ENCODE measurements at places on chromosomes 6 and 20. TPM values are rescaled to one million over a fixed set of nuclear protein-coding genes. Genes with fewer than 3 reads are reported as not detected.

DNA sequence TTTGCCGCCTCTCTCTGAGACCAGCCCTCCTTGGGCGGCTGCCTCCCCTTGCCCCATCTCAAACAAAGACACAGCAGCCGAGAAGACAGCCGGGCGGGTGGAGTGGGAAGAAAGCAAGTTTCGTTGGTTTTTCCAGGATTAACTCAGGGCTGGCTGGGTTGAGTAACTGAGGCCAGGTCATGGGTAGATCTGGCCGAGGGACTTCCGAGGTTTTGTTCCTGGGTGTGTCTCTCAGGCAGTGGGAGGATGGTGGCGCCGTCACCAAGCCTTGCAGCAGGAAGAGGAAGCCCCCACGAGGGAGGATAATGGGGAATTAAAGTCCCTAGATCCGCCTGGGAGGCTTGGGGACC, 167.2 kb downstream of the TTLL2 start:
- no peak for DNase-seq

GRCh38 chr20:57265997-57266290, 497 bp downstream of the BMP7 start:
- DNase-seq: no peak

- DNase-seq: peak; percentile 10
Measured at GRCh38 chr6:137218473-137218916, 690 bp downstream of the IFNGR1 start.

The MOXD1 gene
- total RNA-seq: 11.1 TPM

DNA sequence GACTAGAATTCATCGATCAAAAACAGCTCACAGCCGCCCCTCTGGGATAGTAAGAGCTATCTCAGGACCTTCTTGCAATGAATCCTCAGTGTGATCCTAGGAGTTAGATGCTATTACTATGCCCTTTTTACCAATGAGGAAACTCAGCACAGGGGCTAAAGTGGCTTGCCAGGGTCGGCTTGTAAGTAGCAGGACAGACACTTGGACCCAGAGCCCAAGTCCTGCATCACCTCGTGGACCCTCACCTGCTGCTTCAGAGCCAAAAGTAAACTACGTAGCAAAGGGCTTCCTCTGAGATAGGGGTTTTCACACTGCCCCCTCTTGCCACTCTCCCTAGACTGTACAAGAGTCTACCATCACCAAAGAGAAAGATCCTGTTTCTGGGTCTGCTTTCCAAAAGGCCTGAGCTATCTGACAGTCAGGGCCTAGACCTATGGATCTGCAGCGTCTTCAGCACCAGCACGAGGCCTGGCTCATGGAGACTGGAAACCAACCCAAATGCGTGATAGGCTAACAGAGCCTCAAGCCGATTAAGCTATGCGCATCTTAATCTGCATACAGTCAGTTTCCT, 172.3 kb downstream of the ANKRD60 start:
- DNase-seq: no peak

DNA sequence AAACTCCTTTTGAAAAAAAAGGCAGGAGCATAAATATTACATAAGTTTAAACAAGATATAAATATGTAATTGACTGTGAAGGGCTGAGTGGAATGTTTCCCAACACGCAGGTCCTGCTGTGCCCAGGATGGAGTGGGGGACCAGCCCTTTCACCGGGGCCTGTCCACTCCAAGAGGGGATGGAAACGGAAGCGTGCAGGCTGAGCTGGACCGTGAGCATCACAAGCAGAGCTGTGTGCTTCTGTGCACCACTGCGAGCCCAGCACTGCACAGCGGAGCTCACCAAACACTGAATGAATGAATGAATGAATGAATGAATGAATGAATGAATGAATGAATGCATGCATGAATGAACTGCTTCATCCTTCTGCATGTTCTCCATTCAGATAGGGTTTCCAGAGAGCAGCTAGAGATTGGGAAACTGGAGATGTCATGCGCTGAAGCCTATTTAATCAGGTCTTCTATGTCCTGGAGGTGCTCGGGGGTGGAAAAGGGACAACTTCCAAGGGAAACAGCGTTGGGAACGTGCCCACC, 157.7 kb downstream of the ANKRD60 start:
- no peak for DNase-seq

DNA sequence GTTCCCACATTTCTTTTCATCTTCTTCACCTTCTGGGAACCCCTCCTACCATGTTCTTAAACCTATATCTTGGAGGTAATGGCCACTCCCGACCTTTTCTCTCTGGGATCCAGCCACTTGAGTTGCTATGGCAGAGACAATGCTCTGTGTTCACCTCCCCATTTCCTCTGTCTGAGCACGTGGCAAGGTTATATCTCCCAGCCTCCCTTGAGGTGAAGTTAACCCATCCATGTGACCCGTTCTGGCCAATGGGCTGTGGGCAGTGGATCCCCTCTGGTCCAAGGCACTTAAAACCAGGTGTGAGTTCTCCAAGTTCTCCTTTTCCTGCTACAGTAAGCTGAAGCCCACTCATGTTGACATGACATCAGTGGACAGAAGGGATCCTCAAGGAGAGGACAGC, 261.4 kb downstream of the LRFN2 start:
- DNase-seq: no peak

- DNase-seq: no peak
Measured at GRCh38 chr20:61677928-61678327, 387.8 kb downstream of the TAF4 start.

The PSORS1C1 gene
- 0.06 TPM for total RNA-seq

DNA sequence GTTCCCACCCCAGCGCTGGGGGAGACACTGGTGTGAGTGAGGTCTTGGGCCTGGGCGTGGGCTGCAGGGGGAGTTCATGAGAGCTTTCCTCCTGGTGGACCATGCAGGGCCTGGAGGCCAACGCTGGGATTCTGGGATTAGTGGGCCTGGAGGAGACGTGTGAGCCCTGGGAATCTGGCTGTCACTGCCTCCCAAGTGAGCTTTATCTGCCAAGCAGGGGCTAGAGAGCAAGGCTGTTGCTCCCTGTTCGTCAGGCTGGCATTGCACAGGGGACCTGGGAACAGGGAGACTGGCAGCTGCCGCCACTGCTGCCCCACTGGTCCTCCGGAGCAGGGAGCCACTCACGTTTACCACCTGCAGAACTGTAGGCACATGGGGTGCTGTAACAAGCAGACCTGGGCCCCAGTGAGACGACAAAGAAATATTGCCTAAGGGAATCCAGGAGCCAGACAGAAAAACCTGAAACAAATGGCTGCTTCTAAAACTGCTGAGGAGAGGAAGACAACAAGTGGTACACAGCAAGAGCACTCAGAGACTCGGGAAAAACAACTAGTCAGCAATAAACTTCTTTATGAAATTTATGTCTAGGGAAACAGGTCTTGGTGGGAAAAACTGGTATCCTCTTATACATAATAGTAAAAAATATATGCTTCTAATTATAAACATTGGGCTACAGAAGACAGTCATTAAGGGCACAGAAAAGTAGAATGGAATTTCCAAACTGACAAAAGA, 45.2 kb downstream of the PPP1R3G start:
- no peak for DNase-seq

DNA sequence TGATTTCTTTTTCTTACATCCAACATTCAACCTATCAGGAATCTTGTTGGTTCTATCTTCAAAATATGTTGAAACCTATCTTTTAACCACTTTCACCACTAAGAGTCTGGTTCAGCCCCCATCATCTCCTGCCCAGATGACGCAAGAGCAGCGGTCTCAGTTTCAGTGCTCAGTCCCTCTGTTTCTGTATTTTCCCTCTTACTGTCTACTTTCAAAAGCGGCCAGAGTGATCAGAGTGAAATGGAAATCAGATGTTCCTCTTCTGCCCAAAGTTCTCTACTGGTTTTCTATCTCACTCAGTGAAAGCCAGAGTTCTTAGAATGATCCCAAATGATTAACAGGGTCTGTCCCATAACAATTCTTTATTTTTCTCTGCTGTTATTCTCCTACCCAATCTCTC, 147.9 kb upstream of the PDE7B start:
- no peak for DNase-seq

GRCh38 chr6:89433252-89434149, 549 bp downstream of the ANKRD6 start:
- DNase-seq: no peak

- peak; percentile 62 for DNase-seq
Measured at GRCh38 chr20:7710440-7710839, 229.8 kb downstream of the HAO1 start.

The SAMD5 gene
- 2.1 TPM for total RNA-seq

The WFDC10B gene
- total RNA-seq: not detected

The PRSS16 gene
- 3.4 TPM for total RNA-seq

The FKBP1C gene
- 0.14 TPM for total RNA-seq

- DNase-seq: no peak
Measured at GRCh38 chr6:135568379-135568778, 70.8 kb upstream of the AHI1 start.

The ADGB gene
- total RNA-seq: not detected

DNA sequence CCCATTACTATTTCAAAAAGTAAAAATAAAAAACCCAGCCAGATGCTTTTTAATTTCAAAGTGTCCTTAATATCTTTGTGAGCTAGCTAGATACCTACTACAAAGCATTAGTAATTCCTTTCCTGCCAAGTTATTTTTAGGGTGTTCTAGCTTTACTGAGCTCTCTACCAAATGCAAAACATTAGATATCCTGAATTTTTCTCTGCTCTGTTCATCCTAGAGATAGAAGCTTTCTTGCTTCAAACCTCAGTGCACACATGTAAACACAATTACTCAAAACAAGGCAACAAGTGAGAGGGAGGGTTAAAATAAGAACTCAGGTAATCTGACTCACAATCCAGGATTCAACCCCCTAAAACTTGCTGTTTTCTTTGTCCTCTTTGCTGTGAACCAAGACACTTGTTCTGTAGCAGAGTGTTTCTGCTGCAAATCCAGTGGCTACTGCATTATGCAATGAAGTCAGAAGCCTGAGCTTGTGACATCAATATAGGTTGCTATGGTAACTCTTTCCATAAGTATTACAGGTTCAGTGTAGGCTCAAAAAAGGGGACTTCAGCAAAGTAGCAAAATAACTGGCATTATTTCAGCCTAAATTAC, 72.6 kb upstream of the STXBP5 start:
- no peak for DNase-seq

DNA sequence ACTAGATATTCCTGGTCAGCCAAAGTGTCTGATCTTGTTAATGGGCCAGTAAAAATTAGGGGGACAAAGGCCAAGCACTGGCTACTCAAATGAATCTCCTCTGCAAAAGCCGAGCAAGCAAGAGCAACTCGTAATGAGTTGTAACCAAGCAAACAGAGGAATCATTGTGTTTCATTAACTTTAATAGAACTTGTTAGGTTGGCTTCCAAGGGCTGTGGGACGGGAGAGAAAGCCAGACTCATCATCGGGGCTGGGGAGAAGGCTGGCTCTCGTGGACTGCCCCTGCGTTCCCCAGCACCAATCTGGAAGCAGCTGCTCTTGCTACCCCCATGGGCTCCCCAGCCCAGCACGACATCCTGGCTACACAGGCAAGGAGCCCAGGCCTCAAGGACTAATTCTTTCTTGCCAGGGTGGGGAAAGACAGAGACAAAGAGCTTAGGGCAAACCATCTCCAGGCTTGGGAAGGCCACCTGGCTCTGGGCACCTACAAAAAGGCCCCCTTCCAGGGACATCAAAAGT, 10.5 kb upstream of the SCUBE3 start:
- DNase-seq: no peak

- DNase-seq: no peak
Measured at GRCh38 chr6:136510782-136511181, 39.4 kb downstream of the MAP7 start.

DNA sequence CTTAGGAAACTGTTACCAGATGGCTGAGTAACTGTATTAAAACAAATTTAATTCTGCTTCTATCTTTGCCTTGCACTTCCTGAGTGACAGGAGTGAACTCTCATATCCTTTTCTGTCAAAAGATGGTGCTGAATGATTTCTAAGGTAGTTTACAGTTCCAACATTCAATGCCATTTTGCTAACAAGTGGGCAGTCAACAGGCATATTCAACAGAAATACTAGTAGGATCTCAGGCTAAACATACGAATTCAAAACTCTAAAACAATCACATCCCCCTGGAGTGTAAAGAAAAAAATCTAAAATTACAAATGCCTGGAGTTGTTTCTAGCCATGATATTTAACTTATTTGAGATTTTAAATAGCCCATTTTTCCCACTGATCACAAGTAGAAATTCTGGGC, 6.7 kb downstream of the PSMB9 start:
- DNase-seq: no peak

The FKBP1A gene
- 124 TPM for total RNA-seq

DNA sequence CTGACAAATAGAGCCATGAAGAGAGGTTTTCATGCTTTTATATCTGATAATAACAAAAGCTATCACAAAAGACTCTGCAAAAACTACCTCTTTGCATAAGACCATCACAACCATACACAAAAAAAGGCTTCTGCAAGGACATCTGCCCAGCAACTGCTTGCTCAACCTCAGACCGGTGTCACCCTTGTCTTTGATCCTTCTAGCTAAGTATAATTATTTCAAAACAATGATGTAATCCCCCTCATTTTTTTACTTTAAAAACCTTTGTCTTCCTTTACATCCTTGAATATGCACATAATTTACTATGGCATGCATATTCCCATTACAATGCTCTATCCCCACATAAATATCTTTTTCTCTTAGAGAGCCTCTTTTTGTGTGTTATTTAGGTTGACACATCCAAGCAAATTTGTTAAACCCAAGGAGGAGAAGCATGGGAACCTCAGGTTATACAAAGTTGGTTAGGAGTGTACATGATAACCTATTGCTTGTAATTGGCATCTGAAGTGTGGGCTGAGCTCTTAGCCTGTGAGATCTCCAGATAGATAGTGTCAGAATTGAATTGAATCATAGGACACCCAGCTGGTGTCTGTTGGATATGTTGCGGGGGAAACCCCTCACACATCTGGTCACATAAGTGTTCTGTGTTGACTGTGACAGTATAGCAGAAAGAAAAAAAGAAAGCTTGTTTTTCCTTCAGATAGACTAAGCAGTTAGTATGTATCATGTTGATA, 20.7 kb upstream of the CGA start:
- DNase-seq: no peak

The MAP7 gene
- 1.0 TPM for total RNA-seq

GRCh38 chr6:42405021-42405420, 46.7 kb downstream of the TRERF1 start:
- DNase-seq: peak; percentile 34

- DNase-seq: no peak
Measured at GRCh38 chr6:30344191-30344867, 627 bp upstream of the RPP21 start.

GRCh38 chr6:7846966-7847818, 63.4 kb downstream of the TXNDC5 start:
- DNase-seq: no peak
